ENCODE measurements at places on chromosomes 1 and 21. TPM values are rescaled to one million over a fixed set of nuclear protein-coding genes. Genes with fewer than 3 reads are reported as not detected.

The TMEM240 gene
- 5.8 TPM for total RNA-seq

- no peak for DNase-seq
Observed at GRCh38 chr21:38268864-38269575, 12.2 kb downstream of the KCNJ15 start.

The ATP5PF gene
- total RNA-seq: 843 TPM

DNA sequence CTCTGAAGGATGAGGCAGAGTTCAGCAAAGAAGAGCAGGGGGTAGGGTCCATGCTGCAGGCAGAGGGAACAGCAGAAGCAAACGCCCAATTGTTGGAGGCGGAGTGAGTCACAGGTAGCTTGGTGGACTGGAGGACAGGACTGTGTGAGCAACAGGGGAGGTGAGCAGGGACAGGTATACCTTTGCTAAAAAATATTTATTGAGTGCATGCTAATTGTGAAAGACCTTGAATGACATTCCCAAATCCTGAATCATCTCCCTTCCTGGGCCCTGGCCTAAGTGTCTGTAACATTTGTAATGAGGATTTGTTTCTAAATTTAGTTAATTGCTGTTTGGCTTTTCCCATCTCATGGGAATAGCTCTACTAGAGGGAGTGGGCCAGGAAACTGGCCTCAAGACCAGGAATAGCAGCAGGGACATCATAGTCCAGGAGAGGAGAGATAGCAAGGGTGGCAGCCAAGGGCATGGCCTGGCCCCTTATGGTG lies 123.7 kb downstream of the FOXD2 start:
- no peak for DNase-seq

The KRTAP12-3 gene
- total RNA-seq: not detected

The OLFML3 gene
- total RNA-seq: 10.4 TPM

DNA sequence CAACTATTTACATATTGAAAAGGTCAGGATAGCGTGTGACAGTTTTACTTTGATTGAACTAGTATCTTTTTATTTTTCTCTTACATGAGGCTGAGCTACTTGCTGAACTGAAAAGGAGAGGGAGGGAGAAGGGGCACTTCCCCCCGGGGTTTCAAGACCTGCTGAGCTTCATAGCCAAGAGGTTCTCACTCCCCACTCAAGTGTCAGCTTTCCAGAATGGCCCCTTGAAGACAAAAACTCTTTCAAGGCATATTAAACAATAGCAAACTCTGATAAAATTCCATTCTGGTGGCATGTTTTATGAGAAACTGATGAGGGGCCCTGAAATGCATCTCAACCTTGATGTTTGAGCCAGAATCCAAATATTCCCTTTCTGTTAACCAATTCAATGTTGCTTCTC lies 143.0 kb downstream of the KAZN start:
- DNase-seq: no peak

GRCh38 chr1:108814343-108815125 lies 42.4 kb downstream of the AKNAD1 start:
- DNase-seq: no peak

GRCh38 chr1:45334308-45335245 lies 5.4 kb upstream of the TOE1 start:
- DNase-seq: peak; percentile 45

The MYOG gene
- total RNA-seq: not detected

DNA sequence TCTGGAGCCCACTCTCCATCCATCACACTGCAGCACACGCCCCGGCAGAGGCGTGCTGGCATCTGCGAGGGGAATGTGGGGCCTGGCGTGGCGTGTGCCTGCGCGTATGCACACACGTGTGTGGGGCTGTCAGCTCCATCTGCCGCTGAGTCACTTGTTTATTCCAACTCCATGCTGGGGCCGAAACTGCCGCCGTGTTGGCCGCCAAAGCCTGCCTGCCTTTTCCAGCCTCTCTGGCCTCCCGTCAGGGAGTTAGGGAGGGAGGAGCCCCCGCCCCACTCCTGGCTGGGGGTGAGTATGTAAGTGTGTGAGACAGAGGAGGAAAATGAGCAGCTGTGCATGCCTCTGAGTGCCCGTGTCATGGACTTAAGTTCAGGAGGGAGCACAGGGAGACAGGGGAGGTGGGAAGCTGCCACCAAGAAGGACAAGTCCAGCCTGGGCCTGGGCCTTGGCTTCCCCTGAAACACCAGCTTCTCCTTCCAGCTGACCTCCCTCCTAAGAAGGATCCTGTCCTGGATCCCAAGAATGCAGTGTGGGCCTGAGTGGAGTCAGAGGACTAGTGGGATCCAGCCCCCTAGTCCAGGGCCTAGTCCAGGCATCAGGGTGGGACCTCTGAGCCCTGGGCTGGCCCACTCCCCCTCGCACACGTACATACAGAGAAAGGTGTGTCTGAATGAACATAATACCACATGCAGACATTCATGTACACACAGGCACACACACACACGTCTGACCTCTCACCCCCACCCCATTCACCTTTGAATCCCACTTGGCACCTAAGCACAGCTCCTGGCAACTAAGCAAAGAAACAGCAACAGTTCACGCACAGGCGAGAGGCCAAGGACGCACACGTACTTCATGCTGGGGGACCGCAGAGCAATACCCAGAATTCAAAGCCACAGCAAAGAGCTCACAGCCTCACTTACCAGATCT lies 24.7 kb downstream of the MEF2D start:
- DNase-seq: peak; percentile 80

GRCh38 chr1:101115112-101115511 lies 89.5 kb upstream of the DPH5 start:
- no peak for DNase-seq

The CR1L gene
- total RNA-seq: not detected

GRCh38 chr1:116806245-116806644 lies 52.0 kb downstream of the CD2 start:
- DNase-seq: no peak

The VAMP3 gene
- 78.6 TPM for total RNA-seq

- no peak for DNase-seq
Observed at GRCh38 chr1:154812877-154813276, 57.2 kb downstream of the KCNN3 start.

DNA sequence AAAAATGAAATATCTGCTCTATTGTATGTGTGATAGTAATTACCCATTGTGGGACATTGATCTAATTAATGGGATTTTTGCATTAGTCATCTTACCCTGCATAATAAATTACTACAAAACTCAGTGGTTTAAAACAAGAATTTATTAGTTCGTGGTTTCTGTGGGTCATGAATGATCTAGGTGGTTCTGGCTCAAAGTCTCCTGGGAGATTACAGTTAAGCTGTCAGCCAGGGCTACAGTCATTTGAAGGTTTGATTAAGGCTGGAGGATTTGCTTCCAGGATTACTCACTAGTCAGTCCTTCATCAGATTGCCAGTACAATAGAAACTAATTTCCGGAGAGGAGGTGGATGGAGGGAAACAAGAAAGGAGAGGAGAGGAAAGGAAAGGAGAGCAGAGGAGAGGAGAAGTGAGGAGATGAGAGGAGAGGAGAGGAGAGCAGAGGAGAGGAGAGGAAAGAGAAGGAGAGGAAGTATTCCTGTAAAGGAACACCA lies 60.4 kb upstream of the TNFSF4 start:
- no peak for DNase-seq

The CYP4A22 gene
- not detected for total RNA-seq

- DNase-seq: no peak
Observed at GRCh38 chr1:1128454-1129139, 12.7 kb upstream of the C1orf159 start.

DNA sequence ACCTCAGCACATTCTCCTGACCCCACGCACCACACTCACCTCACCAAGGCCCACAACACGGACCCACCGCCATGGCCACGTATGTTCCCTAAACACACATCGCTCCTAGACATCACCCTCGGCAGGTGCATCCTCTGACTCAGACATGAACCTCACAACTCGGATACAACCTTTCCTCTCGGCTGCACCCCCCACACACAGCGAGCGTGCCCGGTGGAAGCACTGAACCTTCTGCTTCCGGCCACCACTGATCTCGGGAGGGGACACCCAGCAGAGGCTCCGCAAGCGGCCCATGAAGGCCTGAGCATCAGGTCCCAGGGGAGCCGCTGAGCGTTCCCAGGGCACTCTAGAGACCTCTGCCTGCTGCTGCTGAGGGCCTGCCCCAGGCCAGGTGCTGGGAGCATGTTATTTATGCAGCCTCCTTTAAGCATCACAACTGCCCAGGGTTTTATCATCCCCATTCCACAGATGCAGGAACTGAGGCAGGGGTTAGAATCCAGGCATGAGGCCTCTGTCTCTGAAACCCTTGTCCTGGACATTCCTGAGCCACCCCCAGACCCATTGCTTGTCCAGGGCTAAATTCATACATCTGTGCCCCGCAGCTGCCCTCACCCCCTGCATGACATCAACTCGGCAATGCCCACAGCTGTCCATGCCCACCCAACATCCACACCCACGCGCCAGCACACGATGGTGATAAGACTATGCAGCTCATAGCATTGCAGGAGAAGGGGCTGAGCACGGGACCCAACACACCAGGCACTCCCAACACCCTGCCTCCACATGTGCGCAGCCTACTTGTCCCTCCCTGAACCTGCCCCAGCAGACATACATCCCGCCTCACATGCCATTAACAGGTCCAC lies 27.0 kb downstream of the SDC3 start:
- DNase-seq: no peak

DNA sequence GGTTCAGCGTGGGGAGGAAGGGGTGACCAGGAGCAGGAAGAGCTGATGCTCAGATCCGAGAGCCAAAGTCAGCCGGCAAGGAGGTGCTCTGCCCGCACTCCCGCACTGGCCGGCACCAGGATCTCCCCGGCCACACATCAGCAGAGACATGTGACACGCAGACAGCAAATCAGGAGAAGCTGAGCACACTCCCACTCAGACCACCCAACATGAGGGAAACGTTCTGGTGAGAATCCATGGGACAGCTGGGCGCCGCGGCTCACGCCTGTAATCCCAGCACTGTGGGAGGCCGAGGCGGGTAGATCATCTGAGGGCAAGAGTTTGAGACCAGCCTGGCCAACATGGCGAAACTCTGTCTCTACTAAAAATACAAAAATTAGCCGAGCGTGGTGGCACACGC lies 18.6 kb upstream of the PTTG1IP start:
- no peak for DNase-seq

DNA sequence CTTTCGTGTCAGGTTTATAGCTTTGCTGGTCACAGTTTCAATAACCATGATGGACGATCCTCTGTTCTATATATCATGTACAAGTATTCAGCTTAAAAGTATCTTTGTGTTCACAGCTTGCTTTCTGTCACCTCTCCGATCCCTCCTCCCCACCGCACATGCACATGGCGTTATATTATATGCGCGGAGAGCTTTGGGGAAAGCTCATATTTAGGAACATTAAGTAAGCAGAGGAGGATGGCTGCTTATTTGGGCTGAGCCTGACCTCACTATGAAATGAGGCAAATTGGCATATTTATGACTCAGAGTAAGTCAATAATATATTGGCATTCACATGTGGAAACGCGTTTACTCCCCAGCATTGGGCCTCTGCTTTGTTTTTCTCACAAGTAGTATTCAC lies 360.5 kb downstream of the HLX start:
- no peak for DNase-seq

GRCh38 chr1:94926126-94926914 lies 590 bp downstream of the CNN3 start:
- DNase-seq: peak; percentile 75

The UBAP2L gene
- 103 TPM for total RNA-seq

The HEYL gene
- total RNA-seq: 14.4 TPM

- DNase-seq: peak; percentile 27
Observed at GRCh38 chr1:110872745-110873720, at the start of gene CD53. CD53 (plus strand) TSS chr1:110873148; CDS start chr1:110891409, 18,261 bp downstream.

DNA sequence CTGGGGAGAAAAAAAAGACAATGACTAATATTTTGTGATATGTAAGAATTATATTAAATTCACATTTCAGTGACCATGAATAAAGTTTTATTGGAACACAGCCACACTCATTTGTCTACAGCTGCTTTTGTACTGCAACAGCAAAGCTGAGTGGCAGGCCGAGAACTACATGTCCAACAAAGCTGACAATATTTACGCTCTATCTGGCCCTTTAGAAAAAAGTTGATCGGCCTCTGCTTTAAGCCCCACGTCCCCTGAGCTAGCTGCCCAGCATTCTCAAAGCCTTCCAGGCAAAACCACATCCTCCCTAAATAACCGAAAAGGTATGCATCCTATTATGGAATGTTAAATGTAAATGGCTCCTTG lies 8.6 kb downstream of the SLC2A1 start:
- DNase-seq: no peak

The CYYR1 gene
- total RNA-seq: 18.9 TPM

DNA sequence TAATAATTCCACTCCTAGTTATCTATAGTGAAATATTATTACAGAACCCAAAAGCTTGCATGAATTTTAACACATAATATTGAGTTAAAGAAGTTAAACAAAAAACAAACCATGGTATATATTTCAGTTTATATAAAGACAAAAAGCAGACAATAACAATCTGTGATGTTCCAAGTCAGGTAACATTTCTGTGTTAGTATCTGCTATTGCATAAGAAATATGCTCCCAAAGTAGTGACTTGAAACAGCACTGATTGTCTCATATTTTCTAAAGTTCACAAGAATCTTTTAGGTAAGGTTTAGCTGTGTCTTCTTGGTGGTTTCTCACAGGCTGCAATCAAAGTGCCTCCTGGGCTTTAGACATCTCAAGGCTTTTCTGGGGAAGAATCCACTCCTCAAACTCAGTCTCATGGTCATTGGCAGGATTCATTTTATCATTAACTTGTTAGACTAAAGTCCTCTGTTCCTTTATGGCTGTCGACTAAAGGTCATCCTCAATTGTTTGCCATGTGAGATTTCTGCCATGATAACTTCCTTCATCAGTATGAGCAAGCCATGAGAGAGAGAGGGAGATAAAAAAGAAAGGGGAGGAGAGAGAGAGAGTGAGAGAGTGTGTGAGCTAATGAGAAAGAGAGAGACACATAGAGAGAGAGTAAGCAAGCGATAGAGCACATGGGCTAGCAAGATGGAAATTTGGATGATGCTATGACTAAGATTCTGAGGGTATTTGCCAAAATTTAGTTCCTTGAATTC lies 19.9 kb downstream of the GBP1 start:
- no peak for DNase-seq

DNA sequence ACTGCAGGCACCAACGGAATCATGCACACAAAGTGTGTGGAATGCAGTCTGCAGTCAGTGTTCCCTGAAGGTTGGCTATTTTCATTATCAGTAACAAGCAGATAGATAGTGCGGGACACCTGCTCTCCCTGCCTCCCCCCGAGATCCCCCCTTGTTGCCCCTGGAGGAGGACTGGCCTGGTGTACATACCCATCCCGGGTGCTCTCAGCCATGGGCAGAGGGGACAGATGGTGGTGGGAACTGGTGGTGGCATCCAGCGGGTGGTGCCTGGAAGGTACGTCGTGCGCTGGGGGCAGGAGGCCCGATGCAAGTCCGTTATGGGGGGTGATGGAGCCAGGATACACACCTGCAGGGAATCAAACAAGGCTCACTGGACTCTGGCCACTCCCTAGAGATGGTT lies 55.2 kb downstream of the DMRTB1 start:
- DNase-seq: no peak

The TAF1A gene
- total RNA-seq: 2.4 TPM

The FOXO6 gene
- total RNA-seq: 0.63 TPM

GRCh38 chr1:11802973-11803885 lies 2.5 kb downstream of the MTHFR start:
- peak; percentile 94 for DNase-seq

The NTPCR gene
- 73.9 TPM for total RNA-seq

The TFF1 gene
- total RNA-seq: not detected

The PPFIA4 gene
- 9.5 TPM for total RNA-seq

Data from heart right ventricle (tissue), 16 donors.